ENCODE measurements at places on chromosomes 7 and 10. TPM values are rescaled to one million over a fixed set of nuclear protein-coding genes. Genes with fewer than 3 reads are reported as not detected.

DNA sequence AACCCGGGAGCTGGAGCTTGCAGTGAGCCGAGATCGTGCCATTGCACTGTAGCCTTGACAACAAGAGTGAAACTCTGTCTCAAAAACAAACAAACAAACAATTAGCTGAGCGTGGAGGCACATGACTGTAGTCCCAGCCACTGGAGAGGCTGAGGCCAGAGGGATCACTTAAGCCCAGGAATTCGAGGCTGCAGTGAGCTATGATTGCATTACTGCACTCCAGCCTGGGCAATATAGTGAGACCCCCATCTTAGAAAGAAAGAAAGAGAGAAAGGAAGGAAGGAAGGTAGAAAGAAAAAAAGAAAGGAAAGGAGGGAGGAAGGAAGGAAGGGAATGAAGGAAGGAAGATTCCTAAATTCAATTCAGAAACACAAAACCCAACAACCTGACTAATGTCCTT, 141.3 kb upstream of the TNRC18 start:
- no peak for DNase-seq

DNA sequence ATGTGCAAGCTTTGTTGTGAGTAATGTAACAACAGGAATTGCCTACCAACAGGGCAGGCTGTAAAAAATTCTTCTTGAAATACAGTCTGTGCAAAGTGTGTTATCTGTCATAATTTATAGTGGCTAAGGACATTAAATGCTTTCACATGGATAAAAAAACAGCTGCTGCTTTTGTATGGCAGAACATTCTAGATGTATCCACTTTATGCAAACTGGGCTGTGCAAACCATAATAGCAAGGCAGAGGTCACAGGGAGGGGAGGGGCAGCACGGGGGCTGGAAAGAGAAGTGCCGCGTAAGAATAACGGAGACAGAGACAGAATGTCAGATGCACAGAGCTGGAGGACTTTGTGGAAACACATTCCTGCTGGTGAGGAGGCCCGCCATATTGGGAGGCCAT, 86.1 kb downstream of the VOPP1 start:
- DNase-seq, result no peak

DNA sequence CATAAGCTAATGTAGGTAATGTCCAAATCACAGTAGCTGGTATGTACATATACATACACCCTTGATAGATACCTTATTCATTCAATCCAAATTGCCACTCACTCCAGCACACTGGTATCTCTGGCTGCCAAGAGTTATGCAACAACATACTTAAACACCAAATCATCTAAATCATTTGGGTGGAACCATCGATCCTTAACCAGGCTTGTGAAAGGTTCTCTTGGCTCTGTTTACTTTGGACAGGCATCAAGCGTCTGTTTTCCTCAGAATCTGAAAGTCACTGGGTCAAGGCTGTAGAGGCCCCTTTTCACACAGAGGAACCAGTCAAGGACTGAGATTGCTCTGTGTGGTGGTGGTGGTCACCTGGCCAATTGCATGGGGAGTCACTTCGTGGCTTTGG, 24.6 kb downstream of the JAZF1 start:
- DNase-seq, result no peak

Gene IRF5
- polyA plus RNA-seq, result 8.7 TPM

DNA sequence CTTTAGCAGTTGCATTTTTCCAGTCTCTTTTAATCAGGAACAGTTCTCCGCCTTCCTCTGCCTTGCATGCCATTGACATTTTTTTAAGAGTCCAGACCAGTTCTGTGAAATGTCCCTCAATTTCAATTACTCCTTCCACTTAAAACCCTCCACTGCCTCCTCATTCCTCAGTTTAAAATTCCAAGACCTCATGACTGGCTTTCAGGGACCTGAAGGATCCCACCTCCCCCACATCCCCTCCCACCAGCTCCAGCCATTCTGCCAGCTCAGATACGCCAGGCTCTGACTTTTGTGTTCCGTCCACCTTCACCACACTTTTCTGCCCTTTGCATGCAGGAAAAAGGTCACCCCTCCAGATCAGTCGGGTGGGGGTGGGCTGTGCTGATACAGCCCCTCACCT, 8.7 kb downstream of the TNRC18 start:
- DNase-seq, result no peak

DNA sequence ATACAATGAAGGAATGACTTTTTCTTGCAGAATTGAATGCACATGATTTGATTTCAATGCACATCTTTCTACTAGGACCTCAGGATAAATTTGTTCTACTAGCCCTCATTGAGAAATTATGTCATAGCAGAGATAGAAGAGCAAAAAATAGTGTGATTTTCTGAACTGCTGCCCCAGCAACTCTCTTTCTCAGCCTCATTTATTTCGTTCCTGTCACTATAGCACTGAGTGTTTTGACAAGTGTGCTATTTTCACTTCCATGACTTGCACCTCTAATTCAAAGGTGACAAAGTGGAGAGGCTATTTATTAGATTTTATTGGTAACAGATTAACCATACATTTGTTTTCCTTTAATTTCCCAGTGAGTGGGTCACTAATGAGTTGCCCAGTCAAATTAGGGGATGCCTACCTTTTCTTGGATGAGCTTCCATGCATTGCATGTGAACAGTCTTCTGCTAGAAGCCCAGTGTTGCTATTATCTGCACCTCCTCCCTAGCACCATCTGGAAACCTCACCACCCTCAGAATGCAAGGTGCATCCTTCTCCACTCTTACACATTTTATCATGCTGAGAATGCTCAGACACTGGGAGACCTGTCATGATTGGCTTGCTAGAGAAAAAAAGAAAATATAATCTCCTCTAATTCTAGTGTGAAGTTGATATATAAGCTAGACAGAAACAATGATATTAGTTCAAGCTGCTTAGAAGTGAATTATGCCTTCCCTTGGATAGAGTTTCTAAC, 119.6 kb upstream of the CTTNBP2 start:
- DNase-seq, result no peak

DNA sequence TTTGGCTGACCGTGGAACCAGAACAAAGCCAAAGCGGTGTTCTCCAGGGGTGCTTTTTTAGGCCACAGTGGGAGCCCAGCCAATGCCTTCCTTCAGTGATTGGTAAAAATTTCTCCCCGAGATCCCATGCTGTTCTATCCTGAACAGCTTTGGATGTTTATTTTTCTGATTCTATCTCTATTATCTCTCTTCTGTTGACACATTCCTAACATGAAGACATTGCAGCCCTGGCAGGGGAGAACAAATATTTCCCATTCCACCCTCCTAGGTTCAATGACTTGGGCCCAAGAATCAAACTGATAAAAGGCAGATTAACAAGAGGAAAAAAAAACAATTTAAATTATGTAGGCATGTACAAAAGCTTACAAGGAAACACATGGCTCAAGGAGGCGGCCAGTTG, 162.7 kb downstream of the PFKFB3 start:
- no peak for DNase-seq

- DNase-seq, result no peak
These were observed 103.1 kb downstream of the SEMA3C start for GRCh38 chr7:80815733-80816132.

Measured in A549 (cell line).